ENCODE measurements at places on chromosomes 2 and 18.
A peak's percentile ranks its signal among the peaks of the same experiment; 100 is the strongest.

- no peak for DNase-seq
Observed at GRCh38 chr2:101112772-101113157, 38.4 kb downstream of the TBC1D8 start.

- DNase-seq: no peak
Observed at GRCh38 chr2:10912796-10913455, 1.2 kb downstream of the KCNF1 start.

GRCh38 chr2:16725549-16725948, 59.9 kb upstream of the CYRIA start:
- DNase-seq: no peak

GRCh38 chr2:136221026-136221425, 103.1 kb upstream of the CXCR4 start:
- no peak for DNase-seq

- no peak for DNase-seq
Observed at GRCh38 chr2:128317181-128317898, 1.3 kb downstream of the HS6ST1 start.

DNA sequence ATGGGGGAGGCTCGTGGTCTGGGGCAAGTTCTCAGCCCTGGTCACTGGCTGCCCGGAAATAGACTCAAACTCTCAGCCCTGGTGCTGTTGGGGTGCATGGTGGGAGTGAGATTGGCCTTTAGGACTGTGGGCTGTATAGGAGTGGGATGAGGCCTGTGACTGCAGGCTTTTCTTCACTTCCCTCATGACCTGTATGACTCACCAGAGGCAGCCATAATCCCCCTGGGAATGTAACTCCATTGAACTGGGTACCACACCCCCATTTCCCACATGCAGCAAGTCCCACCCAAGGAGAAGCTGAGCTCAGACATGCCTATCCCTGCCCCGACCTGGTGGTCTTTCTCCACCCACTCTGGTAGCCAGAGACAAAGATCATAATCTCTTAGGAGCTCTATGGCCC, 177.7 kb upstream of the OSR1 start:
- no peak for DNase-seq

DNA sequence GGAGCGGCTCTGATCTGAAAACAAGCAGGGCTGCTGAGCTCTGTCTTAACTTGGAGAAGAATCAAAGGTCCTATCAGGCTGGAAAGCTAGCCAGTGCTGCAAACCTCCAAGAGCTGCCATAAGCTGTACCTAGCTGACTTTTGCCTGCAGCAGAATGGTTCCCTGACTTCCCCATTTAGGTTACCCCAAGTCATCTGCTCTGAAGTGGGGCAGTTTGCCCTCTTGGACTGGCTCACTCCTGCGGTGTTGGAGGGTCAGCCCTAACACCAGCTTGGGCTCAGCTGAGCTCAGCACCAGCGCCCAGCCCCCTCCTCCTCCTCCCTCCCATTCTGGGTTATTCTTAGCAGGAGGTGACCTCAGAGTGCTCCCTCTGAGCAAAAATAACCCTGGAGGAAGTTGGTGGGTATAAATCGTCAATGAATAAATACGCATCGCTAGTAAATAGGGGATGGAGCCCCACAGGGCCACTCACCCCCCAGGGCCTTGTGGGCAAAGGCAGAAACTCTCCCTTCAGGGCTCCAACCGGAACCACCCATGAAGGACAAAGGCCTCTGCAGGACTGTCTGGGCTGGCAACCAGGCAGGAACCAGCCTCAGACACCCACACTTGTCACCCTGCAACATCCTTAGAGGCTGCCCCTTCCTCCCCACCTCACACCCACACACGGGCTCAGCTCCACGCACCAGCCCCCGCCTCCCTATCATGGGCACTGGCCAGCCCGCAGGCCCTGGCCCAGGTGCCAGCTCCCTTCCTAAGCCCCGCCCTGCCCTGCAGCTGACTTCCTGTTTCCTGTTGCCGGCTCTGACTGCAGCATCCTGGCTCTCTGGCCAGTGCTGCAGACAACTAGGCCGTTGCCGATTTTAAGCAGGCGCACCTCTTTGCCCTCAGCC, 46.9 kb downstream of the DNMT3A start:
- peak; percentile 82 for DNase-seq

- DNase-seq: no peak
Observed at GRCh38 chr2:223642506-223642905, 40.3 kb upstream of the SCG2 start.

- DNase-seq: no peak
Observed at GRCh38 chr2:108354136-108354535, 23.6 kb upstream of the SULT1C4 start.

DNA sequence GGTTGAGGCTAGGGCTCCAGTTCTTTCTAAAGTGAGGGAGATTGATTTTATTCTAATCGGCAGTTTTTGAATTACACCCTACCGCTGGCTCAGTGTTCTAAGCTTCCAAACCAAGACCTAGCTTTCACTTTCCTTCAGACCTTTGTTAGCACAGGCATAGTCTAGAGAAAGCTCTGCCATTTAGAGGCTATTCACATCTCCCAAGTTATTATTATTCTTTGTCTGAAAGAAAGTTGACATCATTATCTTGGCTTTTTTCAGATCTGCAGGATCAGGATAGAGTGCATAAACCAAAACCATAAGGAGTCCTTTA, 276.8 kb downstream of the ASXL3 start:
- DNase-seq: no peak

GRCh38 chr18:4851301-4851976, 345.6 kb downstream of the AKAIN1 start:
- no peak for DNase-seq
